Kidney tubule cell (primary cell): ENCODE measurements at places on chromosomes 7 and 10.

DNA sequence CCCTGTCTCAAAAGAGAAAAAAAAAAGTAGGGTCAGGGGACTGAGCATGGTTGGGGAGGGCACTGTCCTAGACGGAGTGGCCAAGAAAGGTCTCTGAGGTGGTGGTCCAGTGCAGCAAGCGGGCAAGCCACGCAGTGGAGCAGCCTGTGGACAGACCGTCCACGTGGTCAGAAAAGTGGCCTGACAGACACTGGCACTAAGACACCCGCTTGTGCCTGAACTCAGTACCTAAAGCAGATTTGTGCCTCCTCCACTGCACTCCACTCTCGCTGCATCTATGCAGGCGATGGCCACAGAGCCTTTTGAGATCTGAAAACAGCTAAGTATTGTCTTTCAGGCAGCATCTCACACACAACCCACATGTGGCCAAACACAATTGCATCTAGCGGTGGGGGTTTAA is 8.8 kb downstream of the ASB10 start:
- no peak for DNase-seq

DNA sequence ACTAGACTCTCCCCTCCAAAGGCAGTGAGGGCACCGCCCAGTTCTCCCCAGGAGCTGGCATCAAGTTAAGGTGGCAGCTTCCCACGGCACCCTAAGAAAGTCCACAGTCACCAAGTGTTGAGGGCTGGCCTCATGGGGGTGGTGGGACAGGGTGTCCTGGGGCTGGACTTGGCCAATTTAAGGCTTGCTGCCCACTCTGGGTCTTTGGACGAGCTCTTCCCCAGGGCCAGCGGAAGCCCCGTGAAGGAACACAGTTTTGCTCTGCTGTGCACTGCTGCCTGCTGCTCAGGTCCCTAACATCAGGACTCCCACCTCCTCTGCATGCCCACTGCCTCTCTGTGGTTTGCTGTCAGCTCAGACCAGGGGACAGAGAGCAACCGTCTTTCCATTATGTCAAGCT is 57.3 kb upstream of the TMEM72 start:
- DNase-seq: no peak

DNA sequence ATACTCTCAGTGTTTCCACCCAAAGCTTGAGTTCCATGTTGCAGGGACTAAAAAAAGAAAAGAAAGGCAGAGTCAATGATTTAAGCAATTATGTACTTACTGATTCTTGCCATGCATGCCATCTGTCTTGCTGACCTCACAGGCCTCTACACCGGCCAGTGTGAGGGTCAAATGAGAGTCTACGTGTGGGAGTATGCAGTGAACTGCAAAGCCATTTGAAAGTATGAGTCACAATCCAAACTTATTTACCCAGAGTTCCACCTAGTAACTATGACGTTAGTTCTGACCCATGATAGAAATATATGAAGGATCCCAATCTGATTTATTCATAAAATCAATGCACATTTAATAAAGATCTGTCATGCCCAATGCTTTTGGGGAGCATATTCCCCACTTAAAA is 26.5 kb downstream of the PDE1C start:
- peak; percentile 93 for DNase-seq

DNA sequence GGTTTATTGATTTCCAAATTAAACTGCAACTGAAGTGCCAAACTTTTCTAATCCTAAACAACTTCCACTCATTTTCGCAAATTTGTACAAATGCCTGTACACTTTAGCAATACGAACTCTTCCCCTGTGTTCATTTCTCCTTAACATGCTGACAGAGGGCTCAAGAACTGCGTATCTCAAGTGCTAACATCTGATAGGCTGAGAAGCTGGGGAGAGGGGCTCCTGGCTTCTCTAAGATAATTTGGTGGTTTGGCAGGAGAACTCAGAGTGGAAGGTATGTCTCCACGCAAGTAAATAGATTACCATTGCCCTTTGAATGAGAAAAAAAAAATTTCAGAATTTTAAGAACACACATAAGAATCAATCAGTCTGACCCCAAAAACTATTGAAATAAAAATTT is 53.3 kb upstream of the ANLN start:
- DNase-seq: no peak

DNA sequence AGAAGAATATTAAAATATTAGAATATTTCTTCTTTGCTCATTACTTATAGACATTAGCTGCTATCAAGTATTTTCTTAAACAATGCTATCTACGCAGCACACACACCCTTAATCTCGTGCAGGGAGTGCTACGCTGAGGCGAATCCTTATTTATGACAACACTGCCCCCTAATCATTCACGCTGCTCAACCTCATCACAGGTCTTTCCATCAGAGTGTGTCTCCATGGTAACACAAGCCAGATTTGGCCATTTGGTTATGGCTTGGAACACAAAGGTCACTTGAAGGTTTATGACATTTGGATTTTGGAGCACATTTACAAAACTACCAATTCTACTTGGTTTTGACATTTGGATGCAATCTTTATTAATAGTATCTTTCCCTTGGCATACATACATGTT is 45.4 kb upstream of the MYO3A start:
- no peak for DNase-seq

- peak; percentile 73 for DNase-seq
Measured at GRCh38 chr7:93758631-93759030, 131.9 kb downstream of the TFPI2 start.

GRCh38 chr7:81236560-81236959 is 317.7 kb upstream of the SEMA3C start:
- DNase-seq: peak; percentile 8
